Upper lobe of left lung (tissue), 6 donors: ENCODE measurements at places on chromosomes 1 and 21. TPM values are rescaled to one million over a fixed set of nuclear protein-coding genes. Genes with fewer than 3 reads are reported as not detected.

DNA sequence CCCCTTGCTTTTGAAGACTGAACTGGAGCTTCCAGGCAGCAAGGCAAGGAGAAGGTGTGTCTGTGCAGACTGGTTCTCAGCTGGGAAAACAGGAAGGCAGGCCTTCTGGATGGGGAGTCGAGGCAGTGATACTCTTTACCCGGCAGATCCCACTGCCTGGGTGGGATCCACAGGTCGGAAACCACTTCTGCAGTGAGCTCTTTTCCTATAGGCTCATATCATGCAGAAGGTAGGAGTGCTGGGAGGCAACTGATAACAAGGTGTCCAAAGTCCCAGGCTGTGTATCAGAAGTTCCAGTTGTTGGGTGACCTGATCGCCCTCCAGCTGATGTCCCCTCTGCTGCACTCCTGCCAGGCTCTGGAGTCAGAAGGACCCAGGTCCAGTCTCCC, 17.1 kb downstream of the ACOT11 start:
- DNase-seq, result no peak

- no peak for DNase-seq
These were observed 156.0 kb upstream of the RAB4A start for GRCh38 chr1:229114850-229115365.

Gene SPATA21
- total RNA-seq, result not detected

DNA sequence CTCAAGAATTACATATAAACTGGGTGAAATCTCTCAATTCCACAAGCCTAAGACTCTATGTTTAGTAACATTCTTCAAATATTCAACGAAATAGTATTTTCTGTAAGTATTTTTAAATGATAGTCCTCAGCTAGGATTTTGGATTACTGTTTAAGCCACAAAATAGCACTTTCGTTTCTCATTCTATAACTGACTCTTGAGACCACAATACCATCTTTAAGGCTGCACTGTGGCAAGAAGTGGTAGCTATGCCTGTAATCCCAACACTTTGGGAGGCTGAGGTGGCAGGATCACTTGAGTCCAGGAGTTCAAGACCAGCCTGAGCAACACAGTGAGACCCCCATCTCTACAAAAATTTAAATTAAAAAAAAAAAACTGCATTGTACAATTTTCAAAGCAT, 126.7 kb downstream of the CDC42BPA start:
- no peak for DNase-seq

GRCh38 chr1:154115180-154115579, 39.7 kb downstream of the NUP210L start:
- DNase-seq, result no peak

GRCh38 chr1:116737020-116737854, 17.0 kb upstream of the CD2 start:
- DNase-seq, result peak; percentile 43

DNA sequence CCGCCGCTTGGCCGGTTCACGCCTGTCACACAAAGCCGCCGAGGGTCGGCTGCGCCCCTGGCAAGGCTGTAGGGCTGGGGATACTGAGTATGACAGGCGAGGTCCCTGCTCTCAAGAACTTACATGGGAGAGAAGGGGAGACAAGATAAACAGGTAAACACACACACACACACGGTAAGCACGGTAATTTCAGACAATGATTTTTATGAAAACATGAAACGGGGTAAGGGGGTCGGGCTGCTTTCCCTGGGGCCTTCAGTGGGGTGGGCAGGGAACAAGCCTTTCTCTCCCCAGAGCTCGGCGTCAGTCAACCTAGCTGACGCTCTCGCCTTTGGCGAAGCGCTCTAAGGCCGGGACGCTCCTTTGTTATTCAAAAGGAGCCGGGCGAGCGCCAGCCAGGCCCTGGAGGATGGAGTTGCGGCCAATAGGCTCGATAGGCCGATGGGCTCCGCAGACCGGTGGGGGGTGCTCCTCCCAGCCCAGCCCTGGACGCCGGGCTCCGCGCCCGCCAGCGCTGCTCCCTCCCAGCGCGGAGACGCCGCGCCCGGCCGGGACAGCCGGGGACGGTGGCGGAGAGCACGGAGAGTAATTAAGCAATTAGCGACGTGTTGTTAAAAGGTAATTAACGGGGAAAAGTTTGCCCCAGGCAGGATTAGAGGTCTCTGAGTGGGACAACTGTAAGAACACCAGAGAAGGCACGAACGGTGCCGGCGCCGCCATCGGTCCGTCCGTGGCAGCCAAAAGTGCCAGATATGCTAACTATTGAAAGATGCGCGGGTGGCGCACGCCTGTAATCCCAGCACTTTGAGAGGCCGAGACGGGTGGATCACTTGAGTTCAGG, 950 bp upstream of the INKA2 start:
- DNase-seq, result peak; percentile 57

Gene SAMD11
- total RNA-seq, result 1.7 TPM

Gene SPATA17
- 3.3 TPM for total RNA-seq

Gene CFAP141
- not detected for total RNA-seq

Gene OR10K1
- total RNA-seq, result not detected

DNA sequence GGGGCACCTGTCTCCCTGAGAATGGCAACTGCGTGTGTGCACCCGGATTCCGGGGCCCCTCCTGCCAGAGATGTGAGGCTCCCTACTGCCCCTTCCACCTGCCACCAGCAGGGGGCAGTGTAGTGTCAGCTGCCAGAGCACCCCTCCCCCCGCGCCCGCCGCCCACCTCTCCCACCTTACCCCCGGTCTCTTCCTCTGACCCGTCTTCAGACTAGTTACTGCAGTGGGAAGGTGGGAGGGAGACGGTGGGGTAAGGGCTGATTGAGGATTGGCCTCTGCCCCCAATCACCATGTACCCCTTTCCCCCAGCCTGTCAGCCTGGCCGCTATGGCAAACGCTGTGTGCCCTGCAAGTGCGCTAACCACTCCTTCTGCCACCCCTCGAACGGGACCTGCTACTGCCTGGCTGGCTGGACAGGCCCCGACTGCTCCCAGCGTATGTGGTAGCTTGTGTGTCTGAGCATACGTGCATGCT, 10.1 kb upstream of the LRRC71 start:
- no peak for DNase-seq

Gene USP1
- 21.8 TPM for total RNA-seq

- DNase-seq, result no peak
These were observed 12.9 kb downstream of the MRPL37 start for GRCh38 chr1:54212872-54213271.

GRCh38 chr1:201602413-201603265, 63.7 kb downstream of the NAV1 start:
- no peak for DNase-seq

Gene SPRR2G
- not detected for total RNA-seq

- no peak for DNase-seq
These were observed 25.4 kb upstream of the RGS16 start for GRCh38 chr1:182629499-182630096.

Gene USH2A
- total RNA-seq, result not detected

Gene PLPPR4
- not detected for total RNA-seq

Gene UBL4B
- not detected for total RNA-seq

- DNase-seq, result no peak
These were observed 5.9 kb upstream of the PKP1 start for GRCh38 chr1:201277441-201277840.

Gene CCDC24
- 7.5 TPM for total RNA-seq

- no peak for DNase-seq
These were observed 47.5 kb upstream of the LPAR3 start for GRCh38 chr1:84940481-84940880.

GRCh38 chr1:28882009-28882628, 32.2 kb upstream of the EPB41 start:
- DNase-seq, result peak; percentile 91

DNA sequence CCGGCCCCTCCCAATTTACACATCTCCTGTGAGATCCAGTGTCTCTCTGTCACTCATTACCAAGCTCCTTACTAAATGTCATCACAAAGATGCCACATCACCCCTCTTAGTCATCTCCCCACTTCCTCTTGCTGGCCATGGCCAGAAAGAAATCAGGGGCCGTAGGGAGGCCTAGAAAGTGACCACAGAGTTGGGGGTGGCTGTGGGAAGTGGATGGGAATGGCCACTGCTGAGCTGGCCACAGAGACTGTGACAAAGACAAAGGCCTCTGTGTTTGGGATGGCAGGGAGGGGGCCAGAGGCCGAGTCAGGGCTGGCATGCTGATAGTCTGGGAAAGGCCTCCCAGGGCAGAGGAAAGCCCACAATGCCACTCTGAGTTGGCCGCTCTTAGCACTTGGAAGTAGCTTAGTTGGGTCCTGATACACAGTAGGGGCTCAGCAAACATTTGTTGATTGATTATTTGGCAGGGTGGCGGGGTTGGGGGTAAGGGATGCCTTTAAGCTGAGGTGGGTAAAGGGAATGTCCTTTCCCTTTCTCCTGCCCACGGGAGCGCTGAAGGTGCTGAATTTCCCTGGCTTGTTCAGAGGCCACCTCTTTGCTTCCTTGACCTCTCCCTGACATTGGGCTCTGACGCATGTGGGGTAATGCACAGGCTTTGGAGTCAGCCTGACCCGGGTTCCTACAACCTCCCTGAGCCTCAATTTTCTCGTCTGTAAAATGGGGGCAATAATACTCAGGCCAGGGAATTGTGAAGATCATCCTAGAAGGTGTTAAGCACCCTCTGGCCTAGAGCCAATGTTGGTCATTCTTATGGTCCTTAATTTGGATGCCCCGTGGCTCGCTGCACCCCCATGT, 13.2 kb downstream of the NAV1 start:
- no peak for DNase-seq

Gene SZRD1
- 64.3 TPM for total RNA-seq
